ENCODE measurements at places on chromosomes 4 and X.

DNA sequence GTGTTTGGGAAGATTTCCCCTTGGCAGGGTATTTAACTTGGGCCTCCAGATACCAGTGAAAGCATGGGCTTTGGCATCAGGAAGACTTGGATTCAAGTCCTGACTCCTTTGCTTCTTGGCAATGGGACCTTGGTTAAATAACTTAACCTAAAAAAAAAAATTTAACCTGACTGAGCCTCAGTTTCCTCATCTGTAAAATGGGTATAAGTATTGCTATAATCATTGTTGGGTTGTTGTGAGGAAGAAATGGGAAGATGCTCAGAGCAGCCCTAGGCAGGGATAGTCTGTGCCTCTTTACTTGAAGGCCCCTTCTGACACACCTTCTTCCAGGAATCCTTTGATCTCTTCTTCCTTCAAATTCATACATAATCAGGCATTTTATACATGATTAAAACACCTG is 70.3 kb downstream of the ZCCHC12 start:
- DNase-seq = no peak

DNA sequence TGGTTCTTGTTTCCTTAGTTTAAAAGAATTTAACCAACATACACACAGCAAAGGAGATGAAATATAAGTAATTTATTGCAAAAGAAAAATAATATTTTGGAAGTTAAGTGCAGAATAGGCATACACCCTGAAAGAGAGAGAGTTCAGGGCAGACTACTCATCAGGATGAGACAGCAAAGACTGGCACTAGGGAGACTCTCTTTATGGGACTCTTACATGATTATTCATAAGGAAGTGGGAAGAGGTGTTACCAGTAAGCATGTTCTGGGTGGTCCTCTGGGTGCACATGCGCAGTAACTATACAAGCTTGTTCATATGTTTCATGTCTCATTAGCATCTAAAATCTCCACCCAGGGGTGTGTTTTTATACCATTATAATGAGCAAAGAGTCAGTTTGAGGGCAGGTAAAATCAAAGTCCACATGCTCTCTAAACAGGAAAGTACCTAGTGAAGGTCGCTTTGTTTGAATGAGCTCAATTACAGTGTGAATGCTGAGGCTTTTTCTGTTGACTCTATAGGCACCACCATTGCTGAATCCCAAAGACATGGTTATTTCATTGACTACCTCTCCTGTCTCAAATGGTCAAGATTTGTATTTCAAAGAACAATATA is 38.2 kb upstream of the PRDM5 start:
- DNase-seq = no peak

- no peak for DNase-seq
These were observed 37.0 kb downstream of the NSG1 start for GRCh38 chr4:4423706-4424498.

GRCh38 chr4:20490734-20491133 is 209.5 kb upstream of the PACRGL start:
- DNase-seq = no peak

DNA sequence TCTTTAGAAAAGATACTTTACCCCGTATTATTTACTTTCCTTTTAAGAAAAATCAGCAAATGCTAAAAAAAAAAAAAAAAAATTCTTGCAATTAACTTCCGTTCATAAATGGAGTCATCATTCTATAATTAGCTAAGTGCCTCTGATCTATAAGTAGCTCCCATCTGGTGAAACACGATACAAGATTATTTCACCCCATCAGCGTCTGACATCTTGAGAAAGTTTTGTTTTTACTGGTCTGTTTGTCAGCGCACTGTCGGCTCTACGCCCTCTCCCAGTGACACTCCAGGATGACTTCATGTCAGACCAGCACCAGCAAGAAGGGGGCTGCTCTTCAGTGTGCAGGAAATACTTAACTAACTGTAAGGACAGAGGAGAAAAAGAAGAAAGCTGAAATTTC is 108.3 kb downstream of the AFAP1 start:
- DNase-seq = peak; percentile 13

- DNase-seq = no peak
These were observed 22.1 kb downstream of the BEX3 start for GRCh38 chrX:103398421-103398864.

DNA sequence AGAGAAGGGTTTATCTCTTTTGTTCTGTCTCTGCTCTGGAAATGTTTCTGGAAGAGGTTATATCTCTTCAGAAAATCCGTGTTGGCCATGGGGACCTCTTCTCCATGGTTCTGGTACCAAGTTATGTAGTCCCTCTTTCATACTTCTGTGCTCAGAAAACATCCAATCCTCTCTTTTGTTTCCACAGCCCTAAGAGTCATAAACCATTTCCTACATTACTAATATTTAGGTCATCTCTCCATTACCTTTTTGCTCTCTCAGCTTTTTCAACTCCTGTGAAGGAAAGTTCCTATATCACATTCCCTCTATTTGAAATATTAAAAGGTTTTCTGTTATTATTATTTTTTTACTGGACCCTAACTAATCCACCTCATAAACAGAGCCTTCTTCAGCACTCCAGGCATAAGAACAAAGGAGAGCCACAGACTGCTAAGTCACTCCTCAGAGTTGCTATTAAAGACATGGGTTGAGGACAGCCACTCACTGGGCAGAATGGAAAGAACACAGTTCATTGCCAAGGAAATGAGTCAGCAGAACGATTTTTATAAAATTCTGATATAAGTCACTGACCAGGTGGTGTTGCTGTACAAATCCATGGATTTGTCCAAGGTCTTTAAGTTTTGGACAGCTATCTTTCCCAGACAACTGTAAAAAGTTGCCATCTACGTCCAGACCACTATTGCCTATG is 122.4 kb upstream of the NPY2R start:
- DNase-seq = no peak

DNA sequence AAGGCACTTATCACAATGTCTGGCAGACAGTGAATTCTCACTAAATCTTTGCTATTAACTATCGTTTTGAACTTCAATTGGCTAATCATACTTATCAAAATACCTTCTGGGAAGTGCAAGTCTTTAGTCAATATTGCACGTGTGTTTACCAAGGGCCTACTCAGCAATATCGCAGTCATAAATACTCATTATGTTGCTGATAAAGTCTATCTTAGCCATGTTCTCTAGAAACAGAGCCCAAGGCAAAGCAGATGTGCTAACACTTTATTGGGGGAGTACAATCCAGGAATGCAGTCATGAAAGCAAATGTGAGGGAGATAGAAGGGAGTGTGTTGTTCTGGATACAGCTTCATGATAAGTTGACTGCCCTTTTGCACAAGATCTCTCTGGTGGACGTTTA is 90.5 kb downstream of the FBXO8 start:
- DNase-seq = no peak

GRCh38 chr4:122632396-122633143 is 11.7 kb upstream of the IL21 start:
- no peak for DNase-seq

DNA sequence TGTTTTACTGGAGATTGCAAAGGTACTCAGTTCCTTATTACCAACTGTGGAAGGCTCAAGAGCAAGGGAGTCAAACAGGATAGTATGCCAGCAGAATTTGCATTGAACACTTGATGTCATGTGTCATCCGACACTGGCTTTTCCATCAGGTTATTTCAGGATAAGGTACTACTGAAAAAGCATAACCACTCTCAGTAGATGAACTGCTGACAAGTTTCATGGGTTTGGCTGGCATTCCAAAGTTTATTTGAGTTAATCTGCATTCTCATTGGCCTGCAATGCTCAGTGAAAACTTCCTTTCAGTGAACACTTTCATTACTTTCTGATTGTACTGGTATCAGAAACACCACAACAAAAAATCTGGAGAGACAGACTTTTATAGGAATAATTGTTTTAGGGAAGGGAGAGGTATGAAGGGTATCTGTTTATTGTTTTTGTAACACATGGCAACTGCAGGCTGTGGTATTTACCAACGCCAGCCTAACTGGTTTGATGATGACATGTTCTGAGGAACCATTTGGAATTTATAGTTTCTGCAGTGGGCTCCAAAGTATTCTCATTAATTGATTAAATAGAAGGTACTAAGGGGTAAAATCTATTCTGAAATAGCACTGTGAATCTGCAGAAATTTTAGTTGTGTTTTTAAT is 345.7 kb upstream of the NR3C2 start:
- no peak for DNase-seq

GRCh38 chr4:128358231-128358912 is 70.8 kb upstream of the PGRMC2 start:
- DNase-seq = no peak

- peak; percentile 26 for DNase-seq
These were observed 83.6 kb downstream of the CCNG2 start for GRCh38 chr4:77240469-77241066.

GRCh38 chr4:126559961-126560360 is 1072.8 kb upstream of the INTU start:
- DNase-seq = no peak

GRCh38 chr4:646460-646859 is 21.1 kb downstream of the PDE6B start:
- no peak for DNase-seq

GRCh38 chrX:131703646-131704045 is 159.8 kb downstream of the OR13H1 start:
- DNase-seq = no peak

DNA sequence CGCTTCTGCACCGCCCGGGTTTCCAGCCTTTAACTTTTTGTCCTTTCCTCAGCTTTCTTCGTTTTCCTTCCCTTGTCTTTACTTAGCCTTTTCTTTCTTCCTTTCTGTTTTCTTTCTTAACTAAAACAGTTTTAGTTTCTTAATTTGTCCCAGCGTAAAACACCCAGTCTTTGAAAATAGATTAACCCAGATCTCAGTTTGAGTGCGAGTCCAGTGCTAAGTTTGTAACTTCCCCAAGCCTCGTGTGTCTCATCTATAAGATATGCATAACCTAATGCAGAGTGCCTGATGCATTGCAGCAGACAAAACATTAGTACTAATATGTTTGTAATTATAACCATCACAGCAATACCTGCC is 460 bp upstream of the GEMIN8 start:
- no peak for DNase-seq

GRCh38 chr4:75745161-75745560 is 20.8 kb downstream of the USO1 start:
- no peak for DNase-seq

- DNase-seq = no peak
These were observed 60.6 kb upstream of the SLC39A8 start for GRCh38 chr4:102405821-102406401.

DNA sequence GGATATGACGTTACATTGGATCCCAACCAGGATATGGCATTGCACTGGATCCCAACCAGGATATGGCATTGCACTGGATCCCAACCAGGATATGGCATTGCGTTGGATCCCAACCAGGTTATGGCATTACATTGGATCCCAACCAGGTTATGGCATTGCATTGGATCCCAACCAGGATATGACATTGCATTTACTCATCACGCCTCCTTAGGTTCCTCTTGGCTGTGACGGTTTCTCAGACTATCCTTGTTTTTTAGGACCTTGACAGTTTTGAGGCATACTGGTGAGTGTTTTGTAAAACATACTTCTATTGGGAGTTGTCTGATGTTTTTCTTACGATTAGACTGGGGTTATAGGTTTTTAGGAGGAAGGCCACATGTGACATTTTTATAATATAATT is 5.4 kb upstream of the ACSL1 start:
- no peak for DNase-seq
